Fibroblast of skin of scalp (primary cell): ENCODE measurements at places on chromosomes 12 and 14.

GRCh38 chr14:62001963-62002362 is 239.7 kb downstream of the SNAPC1 start:
- DNase-seq = peak; percentile 58

- DNase-seq = peak; percentile 34
Measured at GRCh38 chr14:75554482-75554881, 23.9 kb upstream of the FLVCR2 start.

GRCh38 chr12:93663006-93663728 is 14.0 kb upstream of the CRADD start:
- no peak for DNase-seq

DNA sequence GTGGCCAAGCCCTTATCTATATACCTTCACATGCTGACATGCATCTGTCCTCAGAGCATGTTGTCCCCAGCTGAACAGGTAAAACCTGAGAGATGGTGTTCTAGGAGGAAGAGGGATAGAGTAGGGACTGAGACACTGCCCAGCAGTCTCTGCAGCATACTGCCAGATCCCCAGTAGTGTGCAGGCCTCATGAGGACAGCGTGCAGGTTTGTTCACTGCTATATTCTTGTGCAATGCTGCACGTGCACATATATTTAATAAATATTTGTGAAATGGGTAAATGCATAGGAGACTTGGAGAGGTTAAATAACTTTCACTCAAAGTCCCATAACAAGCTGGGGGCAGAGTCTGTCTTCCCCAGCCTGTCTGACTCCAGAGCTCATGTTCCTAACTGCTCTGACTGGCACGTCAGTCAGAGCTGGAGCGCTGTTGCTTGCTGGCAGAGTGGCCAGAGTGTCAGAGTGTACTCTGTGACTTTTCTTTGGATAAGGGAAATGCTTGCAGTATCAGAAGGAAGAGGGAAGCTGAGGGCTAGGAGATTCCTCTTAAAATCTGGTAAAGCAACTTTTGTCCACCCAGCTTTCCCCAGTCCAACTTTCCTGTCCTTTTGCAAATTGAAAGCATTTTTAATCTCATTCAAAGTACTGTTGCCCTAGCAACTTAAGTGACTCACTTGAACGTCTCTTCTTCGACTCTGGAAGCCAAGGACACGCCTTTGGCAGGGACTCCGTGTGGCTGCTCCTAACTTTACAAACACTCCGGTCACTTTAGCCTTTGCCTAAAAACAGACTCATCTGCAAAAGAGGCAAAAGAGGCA is 14.9 kb upstream of the POLR3B start:
- peak; percentile 71 for DNase-seq

GRCh38 chr14:74824997-74825396 is 50.9 kb downstream of the PROX2 start:
- peak; percentile 57 for DNase-seq

DNA sequence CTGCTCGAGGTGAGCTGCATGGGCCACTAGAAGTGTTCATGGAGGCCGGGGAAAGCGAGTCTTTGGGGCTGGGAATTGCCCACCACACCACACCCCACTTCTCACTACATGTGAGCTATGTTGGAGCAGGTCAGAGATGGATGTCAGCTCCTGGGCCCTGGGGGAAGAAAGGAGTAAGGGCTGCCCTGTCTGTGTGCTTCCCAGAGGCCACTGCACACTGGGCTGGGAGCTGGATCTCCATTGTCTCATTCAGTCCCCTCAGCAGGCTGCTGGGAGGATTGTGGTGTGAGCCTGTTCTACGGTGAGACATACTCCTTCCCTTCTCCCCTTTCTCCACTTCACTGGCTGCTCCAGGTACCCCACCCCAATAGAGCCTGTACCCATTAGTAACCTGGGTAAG is 10.5 kb downstream of the FIGNL2 start:
- no peak for DNase-seq

- no peak for DNase-seq
Measured at GRCh38 chr14:90576581-90576980, 179.8 kb downstream of the CALM1 start.

DNA sequence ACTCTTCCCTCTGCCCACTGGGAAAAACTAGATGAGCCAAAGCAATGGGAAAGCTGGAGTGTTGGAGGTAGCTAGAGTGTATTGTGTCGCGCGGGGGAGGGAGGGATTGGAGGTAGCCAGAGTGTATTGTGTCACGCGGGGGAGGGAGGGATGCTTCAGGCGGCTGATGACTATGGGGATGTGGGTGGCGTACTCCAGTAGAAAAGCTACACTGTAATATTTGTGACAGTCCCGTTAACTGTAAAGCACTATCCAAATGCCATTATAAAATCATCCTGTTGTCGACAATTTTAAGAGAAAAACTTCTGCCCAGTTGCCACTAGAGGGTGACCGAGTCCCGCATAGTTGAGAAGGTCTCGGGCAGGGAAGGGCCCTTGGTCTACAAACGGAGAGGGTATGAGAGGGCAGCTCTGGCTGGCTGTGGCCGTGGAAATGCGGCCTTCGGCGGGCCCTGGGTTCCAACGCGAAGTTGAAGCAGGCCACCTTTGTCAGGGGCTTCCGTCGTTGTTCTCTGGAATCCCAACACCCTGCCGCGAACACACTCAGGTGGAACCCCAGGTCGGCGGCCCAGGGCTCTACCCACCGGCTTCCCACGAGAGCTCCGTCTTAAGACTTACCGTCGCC is 15.1 kb upstream of the PLEK2 start:
- DNase-seq = peak; percentile 80

DNA sequence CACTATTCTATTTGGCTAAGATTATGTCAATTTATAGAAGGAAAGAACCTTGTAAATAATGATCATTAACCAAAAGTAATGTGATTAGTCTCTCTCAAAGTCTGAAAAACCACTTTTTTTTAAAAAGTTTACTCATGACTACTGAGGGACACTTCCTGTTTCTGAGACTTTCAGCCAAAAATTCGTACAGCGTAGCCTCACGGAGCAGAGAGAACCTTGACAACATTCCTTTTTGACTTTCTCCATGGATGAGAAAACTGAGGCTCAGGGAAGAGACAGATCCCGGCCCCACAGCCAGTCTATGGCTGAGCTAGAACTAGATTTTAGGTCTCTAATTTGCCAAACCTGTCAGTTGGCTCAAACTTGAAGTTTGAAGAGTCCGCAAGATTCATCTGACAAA is 68.2 kb downstream of the DAD1 start:
- DNase-seq = no peak

DNA sequence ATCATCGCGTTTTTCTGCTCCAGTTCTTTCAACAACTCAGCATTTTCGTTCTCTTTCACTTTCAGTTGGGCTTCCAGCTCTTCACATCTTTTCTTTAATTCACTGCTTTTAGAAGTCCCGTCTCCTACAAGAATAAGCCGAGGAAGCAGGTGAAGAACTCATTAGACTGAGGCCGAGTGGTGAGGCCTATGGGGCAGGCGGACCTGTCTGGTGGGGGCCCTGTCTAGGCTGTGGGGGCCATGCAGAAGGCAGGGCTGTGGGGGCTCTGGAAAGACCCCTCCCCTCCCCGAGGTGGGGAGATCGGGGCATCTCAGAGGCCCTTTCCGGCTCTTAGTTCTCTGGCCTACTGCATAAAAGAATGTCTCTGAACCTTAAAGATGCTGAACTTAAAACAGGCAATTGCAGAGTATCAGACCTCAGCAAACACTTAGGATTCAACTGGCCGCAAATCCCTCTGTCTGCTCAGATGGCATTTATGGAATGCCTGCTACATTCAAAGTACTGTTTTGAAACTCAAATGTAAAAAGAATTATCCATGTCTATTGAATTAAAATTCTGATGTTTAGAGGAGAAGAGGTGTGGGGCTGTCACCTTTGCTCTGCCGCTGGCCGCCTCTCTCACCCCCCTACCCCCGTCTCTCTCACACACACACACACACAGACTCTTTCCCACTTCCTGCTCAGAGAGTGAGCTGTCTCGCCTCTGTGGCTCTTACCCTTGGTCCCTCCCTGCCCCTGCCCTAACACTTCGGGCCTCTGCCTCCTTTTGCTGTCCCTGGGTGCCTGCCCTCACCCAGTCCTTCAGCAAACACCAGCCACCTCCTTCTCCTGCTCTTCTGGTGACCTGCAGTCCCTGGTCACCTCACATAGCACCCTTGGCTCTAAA is 34.7 kb downstream of the CCDC92 start:
- peak; percentile 30 for DNase-seq

DNA sequence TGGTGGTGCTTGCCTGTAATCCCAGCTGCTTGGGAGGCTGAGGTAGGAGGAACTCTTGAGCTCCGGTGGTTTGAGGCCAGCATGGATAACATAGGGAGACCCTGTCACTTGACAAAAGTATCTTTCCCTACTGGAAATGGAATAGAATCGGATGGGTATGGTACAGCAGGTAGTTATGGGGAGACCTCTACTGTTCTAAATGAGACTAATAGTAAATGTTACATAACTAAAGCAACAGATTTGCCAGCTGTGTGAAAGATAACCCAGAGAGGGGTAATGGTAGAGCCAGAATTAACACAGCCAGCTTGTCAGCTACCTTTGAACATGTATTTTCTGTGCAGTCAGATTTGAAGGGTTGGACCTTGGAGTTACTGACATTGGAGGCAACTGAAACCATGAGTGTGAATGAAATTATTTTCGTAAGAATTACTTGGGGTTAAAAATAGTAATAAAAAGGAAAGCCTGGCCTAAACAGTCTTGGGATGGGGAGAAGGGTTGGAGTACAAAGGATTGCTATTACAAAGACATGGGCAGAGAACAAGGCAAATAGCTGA is 21.7 kb upstream of the NUP107 start:
- DNase-seq = no peak

- DNase-seq = no peak
Measured at GRCh38 chr14:92668276-92668973, 80.0 kb downstream of the LGMN start.

- DNase-seq = peak; percentile 27
Measured at GRCh38 chr12:50110762-50111351, 1.2 kb upstream of the COX14 start.

GRCh38 chr12:70724444-70724843 is 87.2 kb upstream of the PTPRB start:
- peak; percentile 3 for DNase-seq

GRCh38 chr12:47207829-47208248 is 128.1 kb upstream of the AMIGO2 start:
- no peak for DNase-seq

- DNase-seq = no peak
Measured at GRCh38 chr12:16187660-16188059, 89.8 kb downstream of the SLC15A5 start.

DNA sequence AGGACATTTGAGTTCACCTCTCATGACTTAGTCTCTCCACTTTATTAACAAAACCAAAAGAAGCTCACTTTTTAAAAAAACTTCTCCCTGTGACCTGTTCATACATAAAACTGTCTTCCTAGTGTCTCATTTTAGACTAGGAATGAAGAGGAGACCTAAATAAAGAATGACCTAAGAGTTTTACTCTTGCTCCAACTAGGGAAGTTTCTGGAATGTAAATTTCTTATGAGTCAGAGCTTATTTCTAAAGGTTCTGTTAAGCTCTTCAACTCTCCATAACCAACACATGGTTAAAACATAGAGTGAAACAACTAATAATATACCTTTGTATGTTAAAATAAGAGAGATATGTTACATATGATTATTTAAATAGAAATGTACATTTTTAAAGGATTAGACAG is 369.8 kb downstream of the EMP1 start:
- peak; percentile 47 for DNase-seq

GRCh38 chr12:39393890-39394289 is 49.0 kb downstream of the KIF21A start:
- no peak for DNase-seq

GRCh38 chr12:48311313-48311712 is 39.4 kb downstream of the ZNF641 start:
- DNase-seq = no peak

DNA sequence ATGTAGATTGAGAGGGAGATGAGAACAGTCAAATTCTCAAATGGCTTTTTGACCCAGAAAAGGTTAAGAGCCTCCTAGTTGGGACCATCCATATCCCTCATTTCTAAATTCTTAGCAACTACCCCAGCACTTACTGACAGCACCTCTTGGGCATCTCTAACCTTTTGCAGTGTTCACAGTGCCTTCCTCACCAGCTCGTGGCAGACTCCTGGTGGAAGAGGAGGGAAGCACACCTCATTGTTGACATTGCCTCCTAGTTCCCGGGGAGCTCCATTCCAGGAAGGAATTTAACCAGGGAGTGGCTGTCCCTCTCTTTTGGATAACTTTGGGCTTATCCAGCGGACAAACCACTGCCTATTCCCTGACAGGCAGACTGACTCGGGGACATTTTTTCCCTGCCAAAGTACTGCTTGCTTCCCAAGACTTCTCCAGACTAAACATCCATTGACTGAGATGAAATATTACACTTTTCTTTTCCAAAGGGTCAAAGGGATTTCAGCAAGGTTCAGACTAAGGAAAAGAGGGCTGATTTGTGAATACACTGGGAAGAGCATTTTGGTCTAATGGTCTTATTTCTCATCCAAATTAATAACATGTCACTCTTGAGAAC is 9.0 kb upstream of the OR6J1 start:
- DNase-seq = peak; percentile 90

- peak; percentile 38 for DNase-seq
Measured at GRCh38 chr12:93698307-93699092, 21.3 kb downstream of the CRADD start.

GRCh38 chr12:112121780-112122565 is 3.4 kb upstream of the TRAFD1 start:
- peak; percentile 85 for DNase-seq

DNA sequence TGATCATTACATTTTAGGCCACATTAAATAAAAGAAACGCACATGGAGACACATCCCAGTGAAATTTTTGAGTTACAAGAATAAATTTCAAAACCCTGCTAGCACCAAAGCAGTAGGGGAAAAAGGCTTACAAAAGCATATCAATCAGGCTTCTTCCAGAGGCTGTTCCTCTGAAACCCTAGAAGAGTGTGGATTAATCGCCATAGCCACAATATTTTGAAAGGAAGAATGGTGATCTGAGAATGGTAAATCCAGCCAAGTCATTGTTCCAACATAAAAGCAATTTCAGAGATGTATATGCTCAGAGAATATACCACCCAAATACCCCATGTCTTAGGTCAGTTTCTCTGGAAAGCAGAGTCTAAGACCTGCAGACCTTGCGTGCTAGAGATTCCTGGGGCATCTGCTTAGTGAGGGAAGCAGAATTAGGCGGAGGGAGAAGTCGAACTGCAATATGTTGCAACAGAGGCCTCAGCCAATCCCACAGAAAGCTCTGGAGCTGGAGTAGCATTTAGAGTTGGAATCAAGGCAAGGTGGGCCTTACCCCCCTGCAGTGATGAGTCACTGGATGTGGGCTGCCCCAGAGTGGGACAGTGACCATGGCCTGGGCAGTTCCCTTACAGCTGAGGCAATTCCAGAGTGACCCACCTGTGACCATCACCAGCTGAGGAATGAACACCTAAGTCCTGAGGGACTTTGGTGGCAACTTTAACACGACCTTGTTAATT is 125.2 kb downstream of the NTF3 start:
- no peak for DNase-seq

DNA sequence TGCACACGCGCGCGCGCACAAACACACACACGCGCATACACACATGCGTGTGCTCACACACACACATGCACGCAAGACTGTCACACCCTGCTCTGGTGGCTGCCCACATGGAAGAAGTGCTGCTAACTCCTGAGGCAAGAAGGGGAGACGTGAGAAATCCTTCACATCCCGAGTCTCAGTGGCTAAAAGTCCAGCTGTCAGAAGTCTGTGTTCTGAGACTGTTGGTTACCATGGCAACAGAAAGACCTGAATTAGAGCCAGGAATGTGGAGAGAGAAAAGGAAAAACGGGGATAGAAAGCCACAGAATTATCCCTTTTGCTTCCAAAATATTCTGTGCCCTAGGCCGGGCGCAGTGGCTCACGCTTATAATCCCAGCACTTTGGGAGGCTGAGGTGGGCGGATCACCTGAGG is 71.2 kb downstream of the PPFIBP1 start:
- peak; percentile 92 for DNase-seq
